ENCODE measurements at places on chromosomes 12 and 14. TPM values are rescaled to one million over a fixed set of nuclear protein-coding genes. Genes with fewer than 3 reads are reported as not detected.

DNA sequence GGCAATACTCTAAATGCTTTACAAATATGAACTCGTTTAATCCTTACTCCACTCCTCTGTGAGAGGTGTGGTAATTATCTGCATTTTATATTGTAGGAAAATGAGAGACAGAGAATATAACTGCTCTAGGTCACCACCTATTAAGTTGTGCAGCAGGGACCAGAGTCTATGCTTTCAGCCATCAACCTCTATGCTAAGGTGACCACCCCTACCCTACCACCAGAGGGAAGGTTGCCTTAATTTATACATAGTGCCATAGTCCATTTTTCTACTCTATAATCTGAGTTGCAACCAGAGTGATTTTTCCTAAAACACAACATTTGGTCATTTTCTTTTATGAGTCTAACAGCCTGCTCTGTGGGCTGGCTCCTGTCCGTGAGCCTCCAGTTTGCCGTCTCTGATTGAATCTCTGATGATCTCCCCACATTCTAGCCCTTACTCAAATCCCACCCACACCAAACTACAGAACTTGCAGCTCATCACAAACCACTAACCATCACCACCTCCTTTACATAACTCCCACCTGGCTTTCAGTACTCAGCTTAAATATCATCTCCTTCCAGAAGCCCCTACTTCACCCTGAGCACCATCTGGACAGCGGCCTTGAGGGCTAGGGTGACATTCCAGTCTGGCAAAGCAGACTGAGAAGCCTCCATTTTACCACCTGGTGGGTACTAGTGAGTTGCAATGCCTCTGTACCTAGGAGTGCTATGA is 126.6 kb downstream of the PPM1H start:
- no peak for DNase-seq

DNA sequence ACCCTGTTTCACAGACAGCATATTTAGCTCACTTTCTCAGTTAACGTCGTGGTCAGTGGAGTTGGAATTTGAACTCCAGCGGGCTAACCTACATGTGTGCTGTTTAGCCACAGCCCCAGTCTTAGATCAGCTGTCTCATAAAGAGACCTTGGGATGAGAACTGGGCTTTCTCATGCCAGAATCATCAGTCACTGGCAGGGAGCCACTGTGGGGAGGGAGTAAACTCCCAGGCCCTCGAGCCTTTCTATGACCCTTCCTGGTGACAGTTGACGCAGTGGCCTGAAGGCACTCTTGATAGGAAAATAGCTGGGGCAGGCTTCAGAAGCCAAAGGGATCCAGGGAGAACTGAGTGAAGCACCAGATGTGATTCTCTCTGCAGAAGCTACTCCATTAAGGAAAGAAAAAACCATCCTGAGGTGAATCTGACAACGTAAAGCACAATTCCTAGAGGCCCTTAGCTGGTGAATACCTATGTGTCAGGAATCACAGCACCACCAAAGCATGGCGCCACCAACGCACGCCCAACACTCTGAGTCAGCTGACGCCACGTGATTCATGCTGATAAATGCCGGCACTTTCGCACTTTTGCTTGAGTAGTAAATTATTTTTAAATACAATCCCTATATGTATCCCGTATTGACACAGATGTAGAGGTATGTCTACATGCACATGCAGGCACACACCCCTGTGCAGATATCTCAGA is 279.6 kb upstream of the TMEM132C start:
- no peak for DNase-seq

GRCh38 chr12:10590966-10591365 is 22.4 kb downstream of the MAGOHB start:
- DNase-seq = no peak

DNA sequence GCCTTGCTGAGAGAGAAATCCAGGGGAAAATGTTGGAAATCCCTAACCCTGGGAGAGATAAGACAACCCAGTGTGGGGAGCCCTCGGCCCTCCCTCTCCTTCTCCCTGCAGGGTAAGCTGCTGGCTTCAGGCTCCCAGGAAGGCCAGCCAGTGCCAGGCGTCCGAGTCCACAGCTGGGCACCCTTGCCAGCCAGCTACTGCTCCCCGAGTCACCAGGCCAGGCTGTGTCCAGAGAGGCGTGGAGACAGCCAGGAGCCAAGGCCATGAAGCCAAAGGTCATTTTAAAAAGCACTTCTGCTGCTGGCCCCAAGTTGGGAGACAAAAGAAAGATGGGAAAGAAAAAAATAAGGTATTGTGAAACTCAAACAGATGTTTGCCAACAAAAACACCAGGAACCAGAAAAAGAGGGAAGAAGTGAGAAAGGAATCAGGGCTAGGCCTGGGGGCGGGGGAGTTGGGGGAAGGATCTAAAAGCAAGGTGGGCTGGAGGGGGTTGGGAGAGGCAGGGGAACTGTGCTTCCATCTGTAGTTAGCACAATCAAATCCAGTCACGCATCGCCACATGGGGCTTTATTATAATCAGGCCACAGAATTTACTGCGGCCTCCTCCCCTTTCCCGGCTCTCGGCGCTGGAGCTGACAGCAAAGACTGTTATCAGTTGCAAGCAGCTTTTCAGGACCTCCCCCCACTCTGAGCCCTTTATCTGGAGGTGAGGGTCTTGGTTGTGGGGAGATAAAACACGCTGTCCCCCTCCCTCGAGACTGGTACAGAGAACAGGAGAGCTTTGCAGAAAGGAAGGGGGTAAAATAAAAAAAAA is 33.5 kb downstream of the RBM19 start:
- DNase-seq = peak; percentile 46

DNA sequence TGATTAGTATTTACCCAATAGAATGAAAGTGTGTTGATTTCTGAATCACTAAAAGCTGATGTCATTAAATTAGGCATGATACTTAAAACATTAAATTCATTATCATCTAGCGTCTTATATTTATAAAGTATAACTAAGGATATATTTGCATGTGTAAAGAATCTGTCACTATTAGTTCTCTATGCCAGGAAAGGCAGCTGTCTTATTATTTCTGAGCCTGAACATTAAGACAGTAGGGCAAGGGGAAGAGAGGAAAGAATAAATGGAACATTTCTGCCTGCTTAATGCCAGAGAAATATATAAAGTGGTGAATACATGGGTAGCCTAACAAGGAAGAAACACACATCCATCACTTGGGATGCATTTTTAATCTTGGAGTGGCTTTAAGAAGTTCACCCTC is 965.1 kb upstream of the TMEM132C start:
- DNase-seq = no peak

GRCh38 chr12:49515266-49515665 is 23.6 kb upstream of the KCNH3 start:
- no peak for DNase-seq

DNA sequence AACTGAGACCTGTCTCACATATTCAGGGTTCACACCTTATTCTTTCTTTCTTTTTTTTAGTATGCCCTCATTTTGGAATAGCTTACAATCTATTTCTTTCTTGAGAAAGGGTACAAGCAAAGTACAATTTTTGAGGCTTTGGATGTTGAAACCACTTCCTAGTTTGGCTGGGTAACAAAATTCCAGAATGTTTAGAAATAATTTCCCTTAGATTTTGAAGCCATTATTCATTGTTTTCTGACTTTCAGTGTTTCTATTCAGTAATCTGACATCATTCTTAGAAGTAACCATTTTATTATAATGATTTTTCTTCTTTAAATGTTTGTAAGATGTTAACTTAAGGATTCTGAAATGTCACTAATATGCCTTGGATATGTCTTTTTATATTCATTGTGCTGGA is 28.2 kb downstream of the ST8SIA1 start:
- DNase-seq = no peak

DNA sequence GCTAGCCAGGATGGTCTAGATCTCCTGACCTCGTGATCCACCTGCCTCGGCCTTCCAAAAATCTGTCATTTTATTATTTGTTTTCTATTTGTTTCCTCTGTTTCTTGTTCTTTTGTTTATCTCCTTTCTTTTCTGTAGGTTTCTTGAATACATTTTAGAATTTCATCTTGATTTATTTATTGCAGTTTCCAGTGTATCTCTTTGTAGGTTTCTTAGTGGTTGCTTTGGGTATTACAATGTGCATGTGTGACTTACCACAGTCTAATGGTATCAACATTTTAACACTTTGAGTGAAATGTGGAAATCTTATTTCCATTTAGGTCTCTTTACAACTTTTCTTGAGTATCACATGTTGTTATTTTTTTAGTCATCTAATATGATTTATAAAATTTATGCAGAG is 29.9 kb upstream of the MUCL1 start:
- no peak for DNase-seq

DNA sequence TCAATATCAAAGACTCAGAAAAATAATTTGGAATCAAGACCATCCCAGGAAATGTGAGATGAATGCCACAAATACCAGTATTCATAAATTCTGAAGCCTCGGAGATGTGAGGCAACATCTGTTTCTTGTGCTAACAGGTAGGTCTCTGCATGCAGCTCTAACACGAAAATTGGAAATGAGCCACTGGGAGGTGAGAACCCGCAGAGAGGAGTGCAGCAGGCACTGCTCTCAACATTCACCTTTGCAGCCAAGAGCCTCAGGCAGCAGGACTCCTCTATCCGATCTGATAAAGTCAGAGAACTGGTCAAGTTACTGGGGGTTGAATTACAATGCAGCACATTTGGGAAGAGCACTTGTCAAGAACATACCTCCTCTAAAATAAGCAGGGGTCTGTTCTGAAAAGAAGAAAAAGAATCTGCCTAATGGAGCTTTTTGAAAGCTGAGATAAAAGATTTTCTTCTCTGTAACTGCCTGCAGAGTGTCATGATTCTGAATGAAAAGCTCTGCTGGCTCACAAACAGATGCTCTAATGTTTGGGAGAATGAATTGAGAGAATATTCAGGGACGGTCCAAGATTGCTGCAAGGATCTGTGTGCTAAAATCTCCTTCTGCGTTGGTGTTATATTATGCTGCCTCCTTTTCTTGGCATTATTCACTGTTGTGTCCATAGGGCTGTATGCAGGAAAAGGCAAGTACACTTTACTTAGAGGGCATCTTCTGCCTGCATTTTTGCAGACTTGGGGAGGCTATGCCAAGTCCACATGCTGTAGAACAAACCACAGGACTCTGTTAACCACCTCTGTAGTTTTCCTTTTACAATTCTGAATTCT is 209.6 kb upstream of the KRR1 start:
- DNase-seq = no peak

GRCh38 chr12:113099764-113100163 is 35.8 kb downstream of the RASAL1 start:
- DNase-seq = no peak

GRCh38 chr14:68834816-68835215 is 41.9 kb upstream of the ZFP36L1 start:
- DNase-seq = no peak

The GDF3 gene
- 0.48 TPM for polyA plus RNA-seq

The BCL11B gene
- 2.7 TPM for polyA plus RNA-seq

The GSC gene
- polyA plus RNA-seq = not detected

The MMP17 gene
- 0.65 TPM for polyA plus RNA-seq

The AQP2 gene
- 50.4 TPM for polyA plus RNA-seq

The AMN gene
- polyA plus RNA-seq = 23.0 TPM

The PLEK2 gene
- polyA plus RNA-seq = 1.2 TPM

The FOXG1 gene
- 0.03 TPM for polyA plus RNA-seq
